ENCODE measurements at places on chromosomes 6 and 20.
A peak's percentile ranks its signal among the peaks of the same experiment; 100 is the strongest.

- DNase-seq = no peak
Measured at GRCh38 chr6:49730251-49730650, 13.9 kb downstream of the CRISP3 start.

DNA sequence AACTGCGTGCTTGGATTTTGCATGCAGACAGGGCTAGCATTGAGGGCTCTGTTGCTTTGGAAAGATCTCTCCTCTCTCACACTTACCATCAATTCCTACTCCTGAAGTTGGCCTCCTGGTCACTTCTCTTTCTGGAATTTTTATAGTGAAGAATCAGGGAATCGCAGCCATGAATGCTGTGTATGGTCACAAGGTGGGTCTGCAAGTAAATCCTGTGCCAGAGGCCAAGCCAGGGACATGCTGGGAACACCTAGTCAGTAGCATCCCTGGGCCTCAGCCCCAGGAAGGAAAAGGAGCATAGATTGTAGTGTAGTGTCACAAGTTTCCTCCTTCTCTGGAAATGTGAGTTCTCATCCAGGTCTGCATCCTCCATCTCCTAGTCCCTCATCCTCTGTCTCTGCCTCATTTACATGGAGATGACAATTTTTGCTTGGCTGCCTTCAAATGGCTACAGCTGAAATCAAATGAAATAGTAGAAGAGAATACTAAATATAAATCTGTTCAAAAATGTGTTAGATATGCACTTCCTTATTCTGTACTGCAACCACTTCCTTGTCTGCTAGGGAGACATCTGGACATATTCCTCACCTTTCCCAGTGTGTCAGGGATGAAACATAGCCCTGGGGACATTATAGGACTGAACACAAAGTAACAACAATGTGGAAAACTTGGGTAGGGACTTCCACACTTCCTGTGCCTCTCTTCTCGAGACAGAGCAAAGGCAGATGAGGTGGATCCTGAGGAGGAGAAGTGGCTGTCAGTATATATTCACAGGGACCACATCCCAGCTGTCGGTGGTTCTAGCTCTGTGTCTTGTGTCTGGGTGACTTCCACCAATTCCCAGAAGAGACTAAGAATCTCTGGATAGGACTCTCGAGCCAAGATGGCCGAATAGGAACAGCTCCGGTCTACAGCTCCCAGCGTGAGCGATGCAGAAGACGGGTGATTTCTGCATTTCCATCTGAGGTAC, 17.0 kb downstream of the CST9 start:
- DNase-seq = no peak

DNA sequence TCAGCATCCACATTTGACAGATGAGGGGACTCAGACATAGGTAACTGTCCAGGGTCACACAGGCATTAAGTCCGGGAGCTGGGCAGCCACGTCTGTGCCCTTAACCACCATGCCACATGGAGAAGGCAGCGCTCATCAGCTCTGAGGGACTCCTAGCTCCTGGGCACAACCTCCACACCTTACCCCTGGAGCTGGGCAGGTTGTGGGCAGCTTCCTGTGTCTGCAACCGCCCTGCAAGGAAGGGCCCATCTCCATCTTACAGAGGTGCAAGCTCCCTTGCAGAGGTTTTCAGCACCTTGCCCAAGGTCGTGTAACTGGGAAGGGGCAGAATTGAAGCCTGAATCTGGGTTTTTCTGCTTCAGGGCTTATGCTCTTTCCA, 7.9 kb downstream of the CCDC167 start:
- DNase-seq = no peak

DNA sequence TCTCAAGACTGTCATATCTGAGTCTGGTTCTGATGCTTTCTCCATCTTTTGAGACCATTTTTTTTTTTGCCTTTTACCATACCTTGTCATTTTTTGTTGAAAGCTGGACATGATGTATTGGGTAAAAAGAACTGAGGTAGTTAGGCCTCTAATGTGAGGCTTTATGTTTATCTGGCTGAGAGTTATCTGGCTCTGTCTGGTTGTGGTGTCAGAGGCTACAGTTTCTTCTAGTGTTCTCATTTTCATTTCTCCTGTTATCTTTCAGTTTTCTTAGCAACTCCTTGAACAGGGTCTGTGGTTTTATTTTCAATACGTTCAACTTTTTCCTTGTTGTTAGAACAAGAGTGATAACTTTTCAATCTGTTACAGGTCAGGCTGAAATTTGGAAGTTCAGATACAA, 49.2 kb upstream of the ATXN1 start:
- no peak for DNase-seq

GRCh38 chr6:101545191-101545590, 151.7 kb downstream of the GRIK2 start:
- no peak for DNase-seq

DNA sequence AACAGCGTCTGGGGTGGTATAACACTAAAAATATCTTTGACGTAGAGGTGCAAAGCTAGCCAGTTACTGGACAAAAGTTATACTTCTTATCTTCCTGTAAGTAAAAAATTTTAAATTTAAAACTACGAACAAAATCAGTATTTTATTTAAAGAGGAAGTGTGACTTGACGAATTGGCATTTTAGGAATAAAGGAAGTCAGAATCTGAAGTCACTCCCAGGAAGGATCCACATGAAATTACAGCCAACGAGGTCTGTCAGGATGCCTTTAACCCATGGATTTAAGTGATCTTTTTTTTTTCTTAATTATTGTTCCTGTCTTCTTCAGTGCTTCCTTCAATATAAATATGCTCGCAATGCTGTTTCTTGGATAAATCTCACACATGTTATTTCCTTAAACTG, 27.2 kb upstream of the SNX9 start:
- no peak for DNase-seq

DNA sequence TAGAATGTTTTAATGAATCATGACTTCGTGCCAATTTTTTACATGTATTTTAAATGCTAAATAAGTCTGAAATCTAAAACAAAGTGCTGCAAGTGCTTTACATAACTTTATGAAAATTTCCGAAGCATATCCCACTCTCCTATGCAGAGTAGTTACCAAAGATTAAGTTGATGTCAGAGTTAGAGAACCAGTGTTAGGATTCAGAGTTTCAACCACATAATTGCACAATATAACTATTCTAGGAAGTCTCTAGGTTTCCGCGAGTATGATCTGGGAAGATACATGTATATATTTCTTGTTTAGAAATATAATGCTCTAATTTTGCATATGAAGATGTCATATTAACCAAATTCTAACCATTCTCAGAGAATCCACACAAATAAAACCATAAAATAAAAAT, 74.8 kb downstream of the ASCC3 start:
- DNase-seq = no peak

DNA sequence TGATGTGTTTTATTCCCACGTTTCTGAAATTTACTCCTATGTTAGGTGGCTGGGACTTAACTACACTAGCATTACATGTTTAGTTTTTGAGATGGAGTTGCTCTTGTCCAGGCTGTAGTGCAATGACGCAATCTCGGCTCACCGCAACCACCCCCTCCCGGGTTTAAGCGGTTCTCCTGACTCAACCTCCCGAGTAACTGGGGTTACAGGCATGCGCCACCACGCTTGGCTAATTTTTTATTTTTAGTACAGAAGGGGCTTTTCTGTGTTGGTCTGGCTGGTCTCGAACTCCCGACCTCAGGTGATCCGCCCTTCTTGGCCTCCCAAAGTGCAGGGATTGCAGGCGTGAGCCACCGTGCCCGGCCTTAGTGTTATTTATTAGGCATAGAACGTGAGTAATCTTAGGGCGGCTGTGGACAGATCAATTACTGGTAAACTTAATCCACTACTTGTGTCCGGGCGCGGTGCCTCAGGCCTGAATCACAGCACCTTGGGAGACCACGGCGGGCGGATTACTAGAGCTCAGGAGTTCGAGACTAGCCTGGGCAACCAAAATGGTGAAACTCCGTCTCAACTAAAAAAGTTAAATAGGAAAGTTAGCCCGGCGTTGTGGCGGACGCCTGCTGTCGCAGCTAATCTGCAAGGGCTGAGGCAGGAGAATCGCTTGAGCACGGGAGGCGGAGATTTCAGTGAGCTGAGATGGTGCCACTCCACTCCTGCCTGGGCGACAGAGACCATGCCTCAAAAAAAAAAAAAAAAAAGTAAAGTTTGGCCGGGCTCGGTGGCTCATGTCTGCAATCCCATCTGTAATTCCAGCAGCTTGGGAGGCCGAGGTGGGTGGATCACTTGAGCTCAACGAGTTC, 123.7 kb upstream of the BTN3A2 start:
- peak; percentile 54 for DNase-seq
